ENCODE measurements at places on chromosomes 5 and 9. TPM values are rescaled to one million over a fixed set of nuclear protein-coding genes. Genes with fewer than 3 reads are reported as not detected.

The CNTNAP3 gene
- polyA plus RNA-seq, result 6.6 TPM

The WWC1 gene
- 80.0 TPM for polyA plus RNA-seq

The NMUR2 gene
- polyA plus RNA-seq, result 0.15 TPM

The KIF12 gene
- 170 TPM for polyA plus RNA-seq

DNA sequence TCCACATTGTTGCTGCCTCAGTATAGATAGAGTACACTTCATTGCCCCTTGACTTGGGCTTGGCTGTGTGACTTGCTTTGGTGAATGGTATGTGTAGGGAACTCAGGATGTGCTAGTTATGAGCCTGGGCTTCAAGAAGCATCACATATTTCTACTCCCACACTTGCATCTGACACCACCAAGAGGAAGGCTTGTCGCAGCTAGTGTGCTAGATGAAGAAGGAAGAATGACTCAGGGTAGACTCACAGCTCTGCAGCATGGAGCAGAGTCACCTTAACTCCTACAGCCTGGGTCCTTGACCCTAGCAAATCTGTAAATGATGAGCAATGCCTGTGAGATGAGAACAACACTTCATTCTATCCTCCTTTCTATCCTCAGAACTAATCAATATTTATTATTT lies 261.8 kb downstream of the ASTN2 start:
- DNase-seq, result no peak

DNA sequence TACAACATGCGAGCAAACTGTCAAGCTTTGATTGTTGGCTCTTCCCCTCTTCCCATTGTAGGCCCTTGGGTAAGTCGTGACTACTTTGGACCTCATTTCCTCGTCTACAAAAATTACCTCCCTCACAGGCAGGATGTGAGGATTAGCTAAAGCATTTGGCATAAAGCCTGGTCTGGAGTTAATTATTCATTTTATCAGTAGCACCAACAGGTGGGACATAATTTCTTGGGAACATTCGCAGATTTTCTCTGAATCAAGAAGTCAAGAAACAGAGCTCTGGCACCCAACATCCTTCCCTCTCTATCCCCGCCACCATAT lies 39.9 kb upstream of the SEMA6A start:
- no peak for DNase-seq

DNA sequence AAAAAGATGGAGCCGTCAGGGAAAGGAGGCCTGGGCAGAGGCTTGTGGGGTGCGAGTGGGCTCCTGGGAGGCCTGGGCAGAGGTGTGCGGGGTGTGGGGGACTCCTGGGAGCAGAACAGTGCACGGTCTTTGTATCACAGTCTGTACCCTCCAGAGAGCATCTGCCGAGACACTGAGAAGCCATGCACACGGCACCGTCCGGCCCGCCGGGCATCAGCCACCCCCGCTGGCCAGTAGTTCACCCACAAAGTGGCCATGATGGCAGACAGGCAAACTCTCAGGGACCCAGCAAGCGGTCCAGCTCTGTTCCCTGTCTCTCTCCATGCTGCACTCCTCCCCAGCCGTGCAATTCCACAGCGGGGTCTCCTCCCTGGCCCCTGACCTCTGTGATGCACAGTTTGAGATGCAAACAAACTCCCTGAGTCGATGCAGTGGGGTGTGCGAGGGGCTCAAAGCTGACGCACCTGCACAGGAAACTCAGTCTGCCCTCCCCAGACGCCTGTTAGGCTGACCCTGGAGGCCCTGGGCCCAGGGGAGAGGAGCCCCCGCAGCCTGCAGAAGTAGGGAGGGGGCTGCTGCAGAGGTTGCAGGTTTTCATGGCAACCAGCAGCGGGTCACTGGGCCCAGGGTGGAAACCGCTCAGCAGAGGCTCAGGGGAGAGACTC lies 9.1 kb upstream of the GPSM1 start:
- DNase-seq, result no peak

- DNase-seq, result no peak
These were observed 11.8 kb downstream of the ADAMTSL1 start for GRCh38 chr9:18485714-18486113.

GRCh38 chr5:33701251-33701650 lies 190.5 kb downstream of the ADAMTS12 start:
- no peak for DNase-seq

- no peak for DNase-seq
These were observed 36.2 kb upstream of the TENT2 start for GRCh38 chr5:79575996-79576395.

GRCh38 chr5:178244576-178244975 lies 12.0 kb upstream of the PHYKPL start:
- no peak for DNase-seq

DNA sequence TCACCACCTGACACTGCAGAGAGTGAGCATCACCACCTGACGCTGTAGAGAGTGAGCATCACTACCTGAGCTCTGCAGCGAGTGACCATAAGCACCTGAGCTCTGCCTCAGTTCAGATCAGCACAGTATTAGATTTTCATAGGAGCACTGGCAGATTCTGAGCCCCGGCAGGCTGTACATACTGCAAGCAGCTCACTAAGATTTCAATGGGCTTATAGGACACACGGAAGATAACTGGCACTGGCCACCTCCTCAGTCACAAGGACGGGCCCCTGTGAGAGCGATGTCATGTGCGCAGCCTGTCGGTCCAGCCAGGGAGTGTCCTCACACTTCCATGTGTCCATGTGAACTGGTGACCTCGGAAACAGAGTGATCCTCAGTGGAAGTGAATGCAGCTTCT lies 153.5 kb upstream of the IRX2 start:
- DNase-seq, result no peak

DNA sequence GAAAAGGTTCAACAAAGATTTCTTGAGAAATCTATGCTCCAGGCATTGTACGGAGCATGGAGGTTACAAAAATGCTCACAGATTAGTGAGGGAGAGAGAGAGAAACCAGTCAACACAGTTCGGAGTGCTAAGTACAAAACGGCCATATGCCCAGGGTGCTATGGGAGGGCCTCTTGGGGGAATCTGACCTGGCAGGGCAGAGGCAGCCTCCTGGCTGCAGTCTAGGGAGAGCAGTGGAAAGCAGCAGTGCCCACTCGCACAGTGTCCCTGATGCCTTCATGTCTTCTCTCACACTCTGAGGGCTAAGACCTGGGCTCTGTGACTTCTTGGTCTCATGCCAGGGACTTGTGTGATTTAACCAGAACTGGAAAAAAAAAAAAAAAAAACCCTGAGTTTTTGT lies 29.8 kb upstream of the SMC5 start:
- no peak for DNase-seq

- DNase-seq, result no peak
These were observed 307.0 kb upstream of the TLE4 start for GRCh38 chr9:79264511-79265355.

- DNase-seq, result peak; percentile 83
These were observed 4.1 kb downstream of the AIF1L start for GRCh38 chr9:131100445-131100844.

- DNase-seq, result no peak
These were observed 27.8 kb downstream of the ROPN1L start for GRCh38 chr5:10469253-10470050.

GRCh38 chr5:132766020-132766805 lies 10.8 kb downstream of the SEPTIN8 start:
- no peak for DNase-seq

DNA sequence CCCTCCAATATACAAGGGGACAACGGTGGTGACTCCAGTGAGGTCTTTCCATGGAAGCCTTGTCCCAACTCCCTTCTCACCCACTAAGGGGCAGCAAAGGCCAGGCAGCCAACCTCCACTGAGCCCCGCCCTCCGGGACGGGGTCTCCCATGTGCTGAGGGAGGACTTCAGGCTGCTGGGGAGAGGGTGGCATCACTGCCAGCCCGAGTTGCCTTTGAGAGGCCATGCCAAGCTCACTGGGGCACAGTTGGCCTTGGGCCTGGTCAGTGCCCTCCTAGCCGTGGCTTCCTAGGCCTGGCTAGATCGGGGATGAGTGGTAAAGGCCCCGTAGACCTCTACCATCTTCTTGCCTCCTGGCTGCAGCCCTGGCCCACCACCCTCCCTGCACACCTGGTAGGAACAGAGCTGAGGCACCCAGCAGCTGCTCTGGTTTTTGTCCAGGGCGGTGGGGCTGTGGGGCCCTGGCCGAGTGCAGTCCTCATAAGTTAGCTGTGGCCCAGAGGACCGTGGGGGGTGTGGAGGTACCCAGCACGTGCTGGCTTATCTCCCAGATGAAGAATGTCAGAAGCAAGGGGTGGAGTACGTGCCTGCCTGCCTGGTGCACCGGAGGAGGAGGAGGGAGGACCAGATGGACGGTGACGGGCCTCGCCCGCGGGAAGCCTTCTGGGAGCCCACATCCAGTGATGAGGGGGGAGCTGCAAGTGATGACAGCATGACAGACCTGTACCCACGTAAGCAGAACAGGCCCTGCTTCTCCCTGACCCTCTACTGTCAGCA lies 3.2 kb downstream of the SURF2 start:
- DNase-seq, result no peak

DNA sequence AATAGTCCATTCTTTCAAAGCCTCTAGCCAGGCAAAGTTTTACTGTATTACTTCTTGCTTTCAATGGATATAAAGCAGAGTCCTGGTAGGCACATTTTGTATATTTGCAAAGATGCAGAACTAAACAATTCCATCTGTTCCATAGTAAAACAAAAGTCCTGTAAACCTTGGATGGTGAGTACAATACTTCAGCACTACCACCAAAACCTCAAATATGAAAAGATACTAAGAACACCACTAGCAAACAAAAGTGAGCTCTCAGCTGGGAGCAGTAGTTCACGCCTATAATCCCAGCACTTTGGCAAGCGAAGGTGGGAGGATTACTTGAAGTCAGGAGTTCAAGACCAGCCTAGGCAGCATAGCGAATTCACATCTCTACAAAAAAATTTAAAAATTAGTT lies 195.0 kb downstream of the MSX2 start:
- DNase-seq, result no peak

GRCh38 chr9:96021551-96022444 lies 146.3 kb downstream of the ERCC6L2 start:
- DNase-seq, result no peak

GRCh38 chr9:117687532-117687931 lies 16.7 kb upstream of the TLR4 start:
- no peak for DNase-seq

DNA sequence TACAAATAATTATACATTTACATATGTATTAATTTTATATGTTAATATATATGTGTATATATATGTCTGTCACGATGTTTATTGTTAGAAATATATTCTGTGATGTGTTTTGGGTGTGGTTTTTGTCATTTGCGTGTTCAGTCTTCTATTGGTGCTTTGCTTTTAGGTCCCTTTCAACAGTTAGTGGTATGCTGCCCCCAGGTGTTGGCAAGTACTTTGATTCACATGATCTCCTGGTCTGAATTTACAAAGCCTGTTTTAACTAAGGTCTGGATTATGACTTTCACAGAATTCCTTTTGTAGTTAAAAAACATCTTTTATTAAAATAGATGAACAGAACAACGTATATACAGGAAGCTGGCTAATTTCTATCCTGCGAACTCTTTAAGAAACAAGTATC lies 271.5 kb downstream of the CCDC171 start:
- no peak for DNase-seq

- no peak for DNase-seq
These were observed 358.9 kb upstream of the IRX2 start for GRCh38 chr5:3110371-3110770.

DNA sequence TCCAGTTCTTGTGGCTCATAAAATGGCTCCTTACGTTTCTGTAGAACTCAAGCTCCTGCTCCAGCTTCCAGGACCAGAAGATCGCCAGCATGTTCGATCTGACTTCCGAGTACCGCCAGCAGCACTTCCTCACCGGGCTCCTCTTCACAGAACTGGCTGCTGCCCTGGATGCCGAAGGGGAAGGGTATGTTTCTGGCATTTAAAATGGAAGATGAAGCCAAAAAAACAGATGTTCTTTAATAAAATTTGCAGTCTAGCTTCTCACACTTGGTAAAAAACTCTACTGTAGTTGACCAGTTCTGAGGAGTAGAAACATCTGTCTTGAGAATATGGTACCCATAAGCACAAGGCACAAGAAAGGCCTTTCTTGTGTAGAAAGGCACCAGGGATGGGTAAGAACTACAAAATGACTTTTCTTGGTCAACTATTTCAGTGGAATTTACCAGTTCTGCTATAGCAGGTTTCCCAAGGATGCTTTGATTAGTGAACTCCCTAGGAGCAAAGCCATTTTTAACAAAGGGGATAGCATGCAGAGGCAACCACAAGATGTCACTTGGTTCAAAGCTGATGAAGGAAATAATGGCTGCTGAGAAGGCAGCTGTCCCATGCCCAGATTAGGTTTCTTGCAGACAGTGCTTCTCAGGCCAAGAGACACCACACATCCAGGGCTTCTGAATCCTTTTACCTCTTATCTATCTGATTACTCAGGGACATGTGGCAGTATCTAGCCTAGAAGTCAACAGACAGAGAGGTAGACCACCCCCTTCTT lies 192.4 kb downstream of the DOCK8 start:
- DNase-seq, result no peak

DNA sequence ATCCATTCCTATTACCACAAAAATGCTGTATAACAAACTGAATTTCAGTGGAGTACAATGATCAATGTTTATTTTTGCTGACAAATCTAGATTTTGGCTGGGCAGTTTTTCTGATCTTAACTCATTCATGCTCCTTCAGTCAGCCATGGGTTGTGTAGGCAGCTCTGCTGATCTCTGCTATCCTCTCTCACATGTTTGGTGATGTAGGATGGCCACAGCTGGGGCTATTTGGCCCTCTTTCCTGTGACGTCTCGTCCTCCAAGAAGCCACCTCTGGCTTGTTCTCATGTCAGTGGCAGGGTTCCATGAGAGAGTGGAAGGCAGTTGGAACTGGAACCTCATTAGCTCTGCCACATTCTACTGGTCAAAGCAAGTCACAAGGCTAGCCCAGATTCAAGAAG lies 8.9 kb downstream of the NLN start:
- no peak for DNase-seq

DNA sequence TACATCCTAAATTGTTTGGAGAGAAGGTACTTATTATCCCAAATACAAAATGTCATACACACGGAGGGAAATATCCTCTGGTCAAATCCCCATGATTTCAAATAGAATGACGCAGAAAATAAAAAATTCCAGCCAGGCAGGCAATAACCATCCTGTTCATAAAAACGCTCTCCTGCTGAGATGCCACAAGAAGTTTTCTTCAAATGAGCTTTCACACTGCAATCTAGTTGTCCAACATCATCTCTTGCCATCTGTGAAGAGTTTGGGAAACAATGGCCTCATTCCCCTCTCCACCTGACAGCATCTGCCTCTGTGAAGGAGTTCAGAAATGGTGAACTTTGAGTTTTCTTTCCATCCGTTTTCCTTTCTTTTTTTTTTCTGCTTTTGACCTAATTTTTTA lies 83.3 kb upstream of the SLC30A5 start:
- no peak for DNase-seq

All from left kidney (tissue), 8 donors.